ENCODE measurements at places on chromosomes 12 and 14.
A peak's percentile ranks its signal among the peaks of the same experiment; 100 is the strongest.

GRCh38 chr12:32265456-32265855 is 133.9 kb upstream of the FGD4 start:
- no peak for ATAC-seq

DNA sequence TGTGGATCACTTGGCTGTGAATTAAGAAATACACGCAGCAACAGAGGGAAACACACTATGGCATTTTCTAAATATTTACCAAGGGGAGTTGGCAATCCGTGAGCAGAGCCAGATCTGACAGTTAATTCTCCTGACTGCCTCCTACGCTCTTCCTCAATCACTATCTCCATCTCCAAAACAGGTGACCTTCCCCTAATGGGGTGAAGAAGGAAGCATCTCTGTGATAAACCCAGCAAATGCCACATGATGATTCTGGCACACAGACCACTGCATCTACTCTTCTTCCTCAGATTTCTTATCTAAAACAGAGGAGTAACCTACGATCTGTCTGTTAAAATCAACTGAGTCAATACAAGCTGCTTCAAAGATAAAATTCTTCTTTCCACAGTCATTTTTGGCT is 4.4 kb downstream of the SPTB start:
- no peak for ATAC-seq

GRCh38 chr12:52965337-52965731 is 16.4 kb downstream of the KRT18 start:
- ATAC-seq: no peak

DNA sequence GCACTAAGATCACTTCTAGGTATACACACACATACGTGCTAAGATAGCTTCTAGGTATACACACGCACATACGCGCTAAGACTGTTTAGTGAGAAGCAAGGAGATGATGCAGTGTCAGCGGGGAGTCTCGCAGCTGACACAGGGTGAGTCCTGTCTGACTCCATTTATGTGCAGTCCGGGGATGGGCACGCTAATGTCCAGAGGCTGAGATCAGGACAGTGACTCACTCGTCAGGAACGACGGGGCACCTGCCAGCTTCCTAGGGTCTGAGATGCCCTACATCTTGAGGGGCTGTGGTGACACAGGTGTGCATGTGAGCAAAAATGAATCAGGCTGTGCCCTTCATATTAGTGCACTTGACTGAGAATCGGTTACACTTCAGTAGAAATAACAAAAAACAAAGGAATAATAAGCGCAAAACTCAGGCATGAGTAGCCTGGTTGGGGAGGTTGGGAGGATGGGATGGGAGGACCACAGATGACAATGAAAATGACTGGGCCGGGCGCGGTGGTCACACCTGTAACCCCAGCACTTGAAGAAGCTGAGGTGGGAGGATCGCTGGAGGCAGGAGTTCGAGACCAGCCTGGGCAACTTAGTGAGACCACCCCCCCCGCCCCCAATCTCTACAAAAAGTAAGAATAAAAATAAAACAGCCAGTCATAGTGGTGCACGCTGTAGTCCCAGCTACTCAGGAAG is 29.1 kb upstream of the ULK1 start:
- peak; percentile 46 for ATAC-seq

DNA sequence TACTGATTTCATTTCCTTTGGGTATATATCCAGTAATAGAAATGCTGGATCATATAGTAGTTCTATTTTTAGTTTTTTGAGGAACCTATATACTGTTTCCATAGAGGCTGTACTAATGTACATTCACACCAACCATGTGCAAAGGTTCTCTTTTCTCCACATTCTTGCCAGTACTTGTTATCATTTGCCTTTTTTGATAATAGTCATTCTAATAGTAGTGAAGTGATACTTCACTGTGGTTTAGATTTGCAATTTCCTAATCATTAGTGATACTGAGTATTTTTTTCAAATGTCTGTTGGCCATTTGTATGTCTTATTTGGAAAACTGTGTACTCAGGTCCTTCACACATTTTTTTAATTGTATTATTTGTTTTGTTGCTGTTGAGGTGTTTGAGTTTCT is 148.2 kb upstream of the NAV3 start:
- ATAC-seq: no peak

GRCh38 chr14:20632448-20632830 is 9.1 kb downstream of the OR6S1 start:
- ATAC-seq: peak; percentile 13

GRCh38 chr14:88834883-88835431 is 10.5 kb downstream of the TTC8 start:
- ATAC-seq: peak; percentile 78

DNA sequence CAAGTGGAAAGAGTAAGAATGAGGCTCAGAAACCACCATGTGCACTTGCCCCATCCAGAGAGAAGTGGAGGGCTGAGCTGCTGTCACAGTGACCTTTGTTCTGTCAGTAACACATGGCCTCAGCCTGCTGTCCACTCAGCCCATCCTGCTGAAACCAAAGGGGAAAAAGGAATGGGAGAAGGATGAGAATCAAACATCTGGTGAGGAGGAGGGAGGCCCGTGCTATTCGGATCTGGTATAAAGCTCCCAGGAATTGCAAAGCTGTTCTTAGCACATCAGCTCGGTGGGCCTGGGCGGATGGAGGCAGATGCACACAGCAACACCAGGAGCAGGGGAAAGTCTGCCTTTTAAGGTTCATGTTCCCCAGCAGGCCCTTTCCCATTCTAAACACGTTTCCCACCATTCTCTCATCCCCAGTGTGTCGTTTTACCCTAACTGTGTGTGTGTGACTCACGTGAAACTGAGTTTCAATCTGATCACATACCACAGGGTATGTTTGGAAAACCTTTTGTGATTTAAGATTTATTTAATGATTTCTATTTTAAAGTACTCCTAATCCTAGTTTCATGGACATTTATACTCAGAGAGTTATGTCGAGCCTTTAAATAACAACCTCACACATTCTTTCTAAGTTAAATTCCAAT is 36.8 kb downstream of the RTRAF start:
- ATAC-seq: no peak

- ATAC-seq: no peak
Measured at GRCh38 chr12:52578469-52578868, 4.8 kb upstream of the KRT74 start.

GRCh38 chr12:25710128-25710527 is 157.0 kb upstream of the LMNTD1 start:
- ATAC-seq: no peak

GRCh38 chr14:41609704-41610183 is 3.1 kb downstream of the LRFN5 start:
- ATAC-seq: peak; percentile 19

DNA sequence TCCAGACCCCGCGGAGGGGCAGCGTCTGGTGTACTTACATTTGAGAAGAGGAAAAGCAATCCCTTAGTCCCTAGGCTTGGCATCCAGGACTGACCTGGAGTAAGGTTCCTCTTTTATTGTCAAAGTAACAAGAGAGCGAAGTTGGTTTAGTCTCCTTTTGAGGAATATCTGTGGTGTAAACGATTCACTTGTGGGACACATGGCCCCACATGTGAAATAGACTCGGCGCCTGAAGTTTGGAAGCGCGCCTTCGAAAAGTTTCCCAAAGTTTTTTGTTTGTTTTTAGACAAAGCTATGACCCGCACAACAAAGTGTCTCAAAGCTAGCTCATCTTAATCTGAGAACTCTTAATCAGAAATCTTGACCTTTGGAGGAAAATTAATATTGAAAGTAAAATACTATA is 744 bp downstream of the STYX start:
- no peak for ATAC-seq

DNA sequence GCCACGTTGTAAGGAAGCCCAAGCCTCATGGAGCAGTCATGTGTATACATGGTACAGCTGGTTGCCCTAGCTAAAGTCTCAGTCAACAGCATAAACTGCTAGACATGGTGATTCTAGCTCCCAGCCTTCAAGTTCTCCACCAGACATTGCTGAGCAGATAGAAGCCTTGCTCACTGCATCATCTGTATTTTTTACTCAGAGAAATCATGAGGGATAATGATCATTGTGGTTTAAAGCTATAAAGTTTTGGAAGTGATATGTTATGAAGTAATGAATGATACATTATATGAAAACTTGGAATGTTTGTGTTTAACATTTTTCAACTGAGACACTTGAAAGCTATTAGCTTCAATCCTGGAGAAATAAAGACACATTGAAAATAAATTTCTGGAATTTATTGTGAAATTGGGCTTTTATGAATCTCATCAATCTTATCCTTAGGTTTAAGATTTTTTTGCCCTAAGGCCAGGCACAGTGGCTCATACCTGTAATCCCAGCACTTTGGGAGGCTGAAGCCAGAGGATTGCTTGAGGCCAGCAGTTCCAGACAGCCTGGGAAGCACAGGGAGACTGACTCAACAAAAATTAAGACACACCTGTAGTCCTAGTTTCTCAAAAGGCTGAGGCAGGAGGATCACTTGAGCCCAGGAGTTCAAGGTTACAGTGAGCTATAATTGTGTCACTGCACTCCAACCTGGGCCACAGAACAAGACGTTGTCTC is 5.6 kb upstream of the NFATC4 start:
- ATAC-seq: no peak

DNA sequence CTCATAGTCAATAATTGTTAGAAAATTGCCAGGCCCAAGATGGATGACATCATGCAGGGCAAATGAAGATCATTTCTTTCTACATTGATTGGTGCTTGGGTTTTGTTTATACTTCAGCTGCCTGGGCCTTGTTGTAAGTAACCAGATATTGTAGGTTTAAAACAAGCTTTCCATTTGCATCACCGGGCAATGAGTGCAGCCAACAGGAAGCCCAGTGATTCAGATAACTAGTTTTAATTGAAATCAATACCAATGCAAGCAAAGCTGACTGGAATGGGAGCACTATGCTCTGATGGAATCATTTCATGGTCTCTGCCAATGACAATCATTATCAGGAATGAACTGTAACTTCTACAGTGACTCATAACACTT is 279.3 kb downstream of the DUSP6 start:
- peak; percentile 69 for ATAC-seq

DNA sequence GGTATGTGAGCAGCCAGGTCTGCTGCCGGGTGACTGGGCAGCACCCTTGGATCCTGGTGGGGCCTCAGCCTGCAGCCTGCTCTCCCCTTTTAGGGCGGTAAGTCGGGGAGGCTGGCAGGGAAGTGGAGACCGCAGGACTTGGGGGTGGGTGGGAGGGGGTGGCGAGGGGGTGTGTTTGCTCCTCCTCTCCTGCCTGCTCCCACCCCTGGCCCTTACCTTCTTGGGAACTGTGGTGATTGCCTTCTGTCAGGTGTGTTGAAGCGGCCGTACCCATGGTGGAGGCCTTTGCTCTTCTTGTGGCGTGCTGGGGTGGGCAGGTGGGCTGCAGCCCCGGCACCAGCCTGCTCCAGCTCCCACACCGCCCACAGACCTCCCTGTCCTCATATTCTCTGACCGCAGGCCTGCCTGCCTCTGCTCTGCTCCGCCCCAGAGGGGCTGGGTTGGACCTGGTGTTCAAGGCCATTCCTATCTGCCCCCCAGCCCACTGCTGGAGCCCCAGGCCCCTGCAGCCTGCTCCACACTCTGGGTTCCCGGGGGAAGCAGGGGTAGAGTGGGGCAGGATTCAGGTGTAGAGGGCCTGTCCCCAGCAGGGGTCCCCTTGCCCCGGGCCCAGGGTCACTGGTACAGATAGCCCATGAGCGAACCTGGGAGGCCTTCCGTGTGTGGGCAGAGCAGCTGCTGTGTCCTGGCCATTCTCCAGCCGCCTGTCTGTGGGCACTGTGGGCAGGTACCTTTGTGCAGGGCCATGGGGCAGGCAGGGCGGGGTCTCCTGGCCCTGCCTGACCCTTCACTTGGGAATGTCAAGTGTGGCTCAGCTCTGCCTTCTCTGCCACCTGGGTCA is 5.2 kb downstream of the TEDC1 start:
- ATAC-seq: no peak

DNA sequence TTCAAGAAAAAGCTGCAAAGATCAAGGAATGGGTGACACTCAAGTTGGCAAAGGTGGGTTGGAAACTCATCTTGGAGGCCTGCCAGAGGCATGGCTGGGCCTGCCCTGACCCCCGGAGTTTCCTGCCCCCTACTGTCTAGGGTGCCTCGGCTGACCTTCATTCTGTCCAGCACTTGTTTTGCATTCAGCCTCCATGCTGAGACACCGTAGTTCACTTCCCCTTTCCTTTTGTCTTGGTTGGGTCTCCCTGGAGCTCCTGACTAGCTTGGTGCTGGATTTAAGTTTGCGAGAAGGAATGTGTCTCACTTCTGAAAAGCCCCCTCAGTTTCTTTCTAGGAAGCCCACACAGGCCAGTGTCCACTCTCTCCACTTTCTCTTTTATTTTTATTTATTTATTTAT is 26.5 kb downstream of the PLEKHH1 start:
- ATAC-seq: no peak

GRCh38 chr14:49139593-49139992 is 446.6 kb downstream of the RPS29 start:
- ATAC-seq: no peak

DNA sequence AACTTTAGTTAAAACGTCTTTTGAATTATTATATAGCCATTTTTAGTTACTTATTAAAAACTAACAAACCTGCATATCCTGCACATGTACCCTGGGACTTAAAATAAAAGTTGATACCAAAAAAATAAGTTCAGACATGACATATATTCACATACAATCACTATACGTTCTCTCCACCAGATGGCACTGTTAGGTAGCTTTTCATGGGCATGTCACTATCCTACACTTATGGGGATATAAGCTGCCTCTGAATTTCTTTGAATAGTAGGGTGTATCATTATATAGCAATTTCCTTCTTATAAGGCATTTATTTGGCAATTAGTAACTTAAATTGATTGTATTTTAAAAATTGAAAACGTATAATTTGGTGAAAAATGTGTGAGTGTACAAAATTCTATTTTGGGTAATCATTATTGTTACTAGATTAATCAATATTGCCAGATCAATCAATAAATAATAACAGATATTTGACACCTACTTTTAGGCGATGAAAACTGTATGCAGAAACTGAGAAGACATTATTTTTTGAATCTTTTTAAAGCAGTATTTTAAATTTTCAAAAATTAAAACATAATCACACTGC is 31.8 kb upstream of the OR10A7 start:
- peak; percentile 94 for ATAC-seq

GRCh38 chr14:39423793-39424192 is 8.4 kb downstream of the FBXO33 start:
- ATAC-seq: no peak

DNA sequence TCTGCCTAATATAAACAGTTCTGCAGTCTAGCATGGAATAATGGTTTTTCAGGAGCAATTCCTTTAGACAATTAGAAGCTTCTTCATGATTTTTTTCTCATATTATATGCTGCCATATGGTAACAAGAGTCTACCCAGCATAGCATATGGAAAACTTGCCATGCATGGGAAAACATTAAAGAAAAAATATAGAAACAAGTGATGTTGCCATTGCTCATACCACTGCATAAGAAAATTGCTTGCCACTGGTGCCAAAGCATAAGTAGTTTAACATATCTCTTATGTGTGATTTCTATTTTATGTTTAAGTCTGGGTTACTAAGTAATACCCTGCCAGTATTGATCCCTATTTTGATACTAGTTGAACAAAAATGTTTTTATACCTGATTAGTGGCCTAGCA is 171.2 kb downstream of the CCDC59 start:
- ATAC-seq: no peak

GRCh38 chr12:54386403-54387113 is 2.0 kb upstream of the ZNF385A start:
- no peak for ATAC-seq

Measured in SK-N-SH treated with all-trans-retinoic acid at 6 μM for 48 hours (cell line).